ENCODE measurements at places on chromosomes 16 and 17.
A peak's percentile ranks its signal among the peaks of the same experiment; 100 is the strongest.

DNA sequence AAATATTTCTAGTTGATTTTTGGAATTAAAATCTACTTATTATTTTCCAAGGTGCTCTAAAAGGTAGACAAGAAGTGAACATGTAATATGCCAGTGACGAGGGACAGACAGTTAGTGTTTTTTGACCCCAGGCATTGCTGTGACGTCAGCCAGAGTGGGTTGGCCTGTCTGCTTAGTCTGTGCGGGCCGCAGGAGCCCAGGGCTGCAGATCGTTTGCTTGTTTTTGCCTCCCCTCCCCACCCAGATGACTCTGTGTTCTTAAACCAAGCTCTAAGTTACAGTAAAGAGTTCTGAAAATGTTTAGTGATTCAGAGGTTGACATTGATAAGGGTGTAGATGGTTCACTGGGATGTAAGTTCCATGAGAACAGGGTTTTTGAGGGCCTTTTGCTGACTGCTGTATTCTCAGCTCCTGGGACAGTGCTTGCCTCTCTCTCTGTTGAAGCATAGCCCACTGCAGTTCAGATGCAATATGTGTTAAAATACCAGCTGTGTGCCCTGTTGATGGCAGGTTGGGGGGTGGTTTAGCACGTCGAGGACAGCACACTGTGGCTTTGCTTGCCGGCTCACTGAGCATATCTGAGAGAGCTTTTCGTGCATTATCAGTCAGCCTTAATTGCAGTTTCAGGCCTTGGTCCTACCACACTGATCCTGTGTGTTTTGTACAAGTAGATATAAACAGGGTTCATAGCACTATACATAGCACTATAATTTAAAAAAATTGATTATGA lies 64.8 kb downstream of the SEC14L1 start:
- no peak for DNase-seq

- no peak for DNase-seq
These were observed 35.0 kb upstream of the RASD1 start for GRCh38 chr17:17531156-17531555.

GRCh38 chr17:74244548-74244947 lies 29.5 kb upstream of the DNAI2 start:
- DNase-seq, result no peak

- no peak for DNase-seq
These were observed 409.9 kb upstream of the ZFHX3 start for GRCh38 chr16:73457851-73458250.

DNA sequence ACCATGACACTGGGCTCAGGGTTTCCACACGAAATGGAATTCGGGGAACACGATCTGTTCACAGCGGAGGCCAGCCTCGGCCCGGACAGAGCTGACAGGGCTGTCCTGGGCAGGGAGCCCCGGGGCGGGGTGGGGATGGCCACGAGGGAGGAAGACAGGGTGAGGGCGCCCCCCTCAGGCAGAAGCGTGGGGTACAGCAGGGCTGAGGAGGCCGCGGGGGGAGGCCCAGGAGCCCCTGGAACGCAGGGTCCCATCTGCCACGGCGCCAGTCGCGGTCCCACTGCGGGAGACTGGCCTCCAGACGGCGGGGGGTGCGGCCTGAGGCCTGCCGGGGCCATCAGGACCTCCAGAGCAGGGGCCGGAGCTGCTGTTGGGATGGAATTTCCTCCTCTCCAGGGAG lies 75.9 kb downstream of the LMF1 start:
- no peak for DNase-seq

- DNase-seq, result no peak
These were observed 20.1 kb downstream of the RAB11FIP3 start for GRCh38 chr16:445566-445965.

DNA sequence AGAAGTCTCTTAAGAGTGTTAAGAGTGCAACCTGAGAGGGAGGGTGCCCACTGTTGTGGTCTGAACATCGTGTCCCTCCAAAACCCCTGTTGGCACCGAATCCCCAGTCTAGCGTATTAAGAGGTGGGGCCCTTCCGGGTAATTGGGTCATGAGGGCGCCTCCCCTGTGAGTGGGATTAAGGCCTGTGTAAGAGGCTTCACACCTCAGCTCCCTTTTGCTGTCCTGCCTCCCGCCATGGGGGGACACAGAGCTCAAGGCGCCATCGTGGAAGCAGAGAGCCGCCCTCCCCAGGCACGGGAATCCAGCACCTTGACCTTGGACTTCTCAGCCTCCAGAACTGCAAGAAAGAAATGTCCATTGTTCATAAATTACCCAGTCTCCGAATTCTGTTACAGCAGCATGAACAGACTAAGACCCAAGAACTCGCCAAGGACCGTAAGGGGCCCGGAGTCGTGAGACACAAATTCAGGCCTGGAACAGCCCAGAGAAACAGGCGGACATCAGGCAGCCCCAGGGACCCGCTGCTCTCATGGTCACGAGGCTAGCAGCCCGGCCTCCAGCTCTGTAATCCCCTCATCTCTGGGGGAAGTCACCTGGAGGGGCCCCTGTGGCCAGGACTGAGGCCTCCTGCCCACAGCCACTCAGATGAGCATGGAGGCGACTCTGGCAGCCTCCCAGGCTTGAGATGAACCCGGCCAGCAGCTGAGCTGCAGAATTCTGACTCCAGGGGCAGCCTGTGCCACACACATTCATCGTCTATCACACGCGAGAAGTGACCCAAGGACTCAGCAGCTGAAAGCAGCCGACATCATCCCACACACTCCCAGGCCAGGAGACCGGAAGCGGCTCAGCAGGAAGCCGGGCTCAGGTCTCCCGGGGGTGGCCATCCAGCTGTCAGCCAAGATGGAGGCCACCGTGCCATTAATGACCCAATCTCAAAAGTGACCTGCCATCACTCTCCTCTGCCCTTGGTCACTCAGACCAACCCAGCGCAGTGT lies 12.8 kb upstream of the CHMP6 start:
- DNase-seq, result no peak

DNA sequence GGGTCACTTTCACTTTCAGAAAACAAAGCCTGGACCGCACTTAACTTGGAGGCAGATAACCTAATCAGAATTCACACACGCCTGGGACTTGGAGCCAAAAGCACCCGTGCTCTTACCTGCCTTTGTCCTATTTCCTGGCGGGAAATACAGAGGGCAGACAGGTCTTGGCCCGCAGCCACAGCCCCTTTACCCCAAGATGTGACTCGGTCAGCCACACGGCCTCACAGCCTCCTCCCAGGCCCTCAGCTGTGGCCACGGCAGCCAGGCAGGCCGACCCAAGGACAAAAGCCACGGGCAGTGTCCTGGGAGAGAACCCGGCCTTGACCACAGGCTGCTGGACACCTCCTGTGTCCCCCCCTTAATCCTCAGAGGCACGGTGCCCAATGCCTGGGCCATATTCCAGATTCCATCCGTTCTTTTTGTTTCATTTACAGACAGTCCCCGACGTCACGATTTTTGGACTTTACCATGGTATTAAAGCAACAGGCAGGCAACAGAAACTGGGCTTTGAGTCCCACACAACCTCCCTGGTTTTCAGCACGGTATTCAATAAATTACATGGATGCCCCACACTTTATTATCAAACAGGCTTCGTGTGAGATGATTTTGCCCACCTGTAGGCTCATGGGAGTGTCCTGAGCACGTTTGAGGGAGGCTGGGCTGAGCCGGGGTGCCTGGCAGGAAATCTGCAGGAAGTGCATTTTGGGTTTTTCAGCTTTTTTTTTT lies 30.1 kb upstream of the GAA start:
- DNase-seq, result no peak

DNA sequence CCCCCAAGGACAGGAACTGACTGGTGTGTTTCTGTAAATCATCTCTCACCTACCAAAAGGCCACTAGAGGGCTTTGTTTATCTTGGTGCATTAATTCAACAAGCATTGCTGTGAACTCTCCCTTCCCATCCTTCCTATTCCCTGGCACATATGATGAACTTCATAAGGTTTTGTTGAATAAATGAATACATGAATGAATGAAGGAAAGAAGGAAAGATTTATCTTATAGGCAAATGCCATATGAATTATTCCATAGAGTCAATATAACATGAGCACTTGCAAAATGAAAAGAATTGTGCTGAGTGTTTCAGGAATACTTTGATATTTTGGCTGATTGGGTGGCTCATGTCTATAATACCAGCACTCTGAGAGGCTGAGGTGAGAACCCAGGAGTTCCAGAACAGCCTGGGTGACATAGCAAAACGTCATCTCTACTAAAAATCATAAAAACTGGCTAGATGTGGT lies 4.3 kb downstream of the SPDYE4 start:
- DNase-seq, result no peak

DNA sequence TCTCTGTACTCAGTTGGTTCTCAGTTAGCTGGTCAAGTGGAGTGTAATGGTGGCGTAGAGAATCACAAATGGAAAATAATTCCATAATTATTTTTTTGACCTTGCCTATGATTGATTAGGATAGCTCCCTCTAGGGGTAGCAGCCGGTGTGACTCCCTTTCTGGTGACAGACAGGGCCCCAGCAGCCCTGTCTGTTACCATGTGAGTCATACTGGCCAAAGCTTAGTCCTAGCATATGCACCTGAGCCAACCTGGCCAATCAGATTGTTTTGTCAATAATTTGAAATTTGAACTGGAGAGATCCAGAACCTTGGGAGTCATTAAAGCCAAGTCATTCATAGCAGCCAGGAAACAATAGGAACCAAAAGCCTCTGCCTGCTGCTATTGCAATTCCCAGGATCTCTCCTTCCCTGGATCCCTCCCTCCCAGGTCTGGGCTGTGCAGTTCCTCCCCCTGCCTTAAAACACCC lies 5.6 kb downstream of the PNPO start:
- peak; percentile 67 for DNase-seq

- DNase-seq, result no peak
These were observed 2.4 kb upstream of the PSMC3IP start for GRCh38 chr17:42579794-42580551.

GRCh38 chr16:539901-540530 lies 12.5 kb downstream of the CAPN15 start:
- no peak for DNase-seq

DNA sequence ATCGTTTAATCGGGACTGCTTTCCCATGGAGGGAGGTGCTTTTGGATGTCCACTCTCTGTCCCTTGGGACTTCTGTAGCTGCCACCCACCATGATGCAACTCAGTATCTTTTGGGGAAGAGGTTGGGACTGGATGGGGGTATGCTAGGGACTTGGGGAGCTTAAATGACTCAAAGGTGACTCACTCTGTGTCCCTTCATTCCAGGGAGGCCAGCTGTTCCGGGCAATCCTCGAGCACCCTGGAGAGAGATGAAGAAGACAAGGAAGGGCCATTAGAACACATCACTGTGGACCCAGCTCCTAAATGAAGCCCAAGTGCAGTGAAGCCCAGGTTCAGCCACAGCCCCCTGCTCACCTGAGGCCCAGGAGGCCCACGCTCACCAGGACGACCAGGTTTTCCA lies 4.6 kb downstream of the COL1A1 start:
- DNase-seq, result no peak

GRCh38 chr17:79002796-79003593 lies 6.6 kb downstream of the CANT1 start:
- DNase-seq, result no peak

DNA sequence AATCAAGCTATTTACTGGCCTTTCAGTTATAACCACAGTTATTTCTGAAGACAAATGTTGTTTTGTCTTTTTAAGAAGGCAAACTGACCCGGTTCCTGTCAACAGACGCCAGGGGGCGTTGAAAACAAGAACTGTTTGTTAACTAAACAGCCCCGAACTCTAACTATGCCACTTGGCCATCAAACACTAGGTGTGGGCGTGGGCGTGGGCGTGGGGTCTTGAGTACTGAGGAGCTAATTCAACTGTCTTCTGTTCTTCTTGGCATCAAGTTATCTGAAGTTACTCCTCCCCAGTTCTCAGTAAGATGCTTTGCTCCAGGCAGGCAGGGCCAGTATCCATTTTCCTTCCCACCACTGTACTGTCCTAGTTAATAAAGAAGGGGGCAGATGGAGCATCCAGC lies 63.3 kb upstream of the MTMR4 start:
- peak; percentile 4 for DNase-seq
